Activated naive CD4-positive, alpha-beta T cell (primary cell): ENCODE measurements at places on chromosomes 3 and 15.

GRCh38 chr3:121979734-121980449, 42.2 kb downstream of the ILDR1 start:
- DNase-seq: no peak

- no peak for DNase-seq
These were observed 48.7 kb downstream of the PPM1L start for GRCh38 chr3:160804762-160805161.

- DNase-seq: no peak
These were observed 72.0 kb downstream of the CCR4 start for GRCh38 chr3:33023176-33024136.

DNA sequence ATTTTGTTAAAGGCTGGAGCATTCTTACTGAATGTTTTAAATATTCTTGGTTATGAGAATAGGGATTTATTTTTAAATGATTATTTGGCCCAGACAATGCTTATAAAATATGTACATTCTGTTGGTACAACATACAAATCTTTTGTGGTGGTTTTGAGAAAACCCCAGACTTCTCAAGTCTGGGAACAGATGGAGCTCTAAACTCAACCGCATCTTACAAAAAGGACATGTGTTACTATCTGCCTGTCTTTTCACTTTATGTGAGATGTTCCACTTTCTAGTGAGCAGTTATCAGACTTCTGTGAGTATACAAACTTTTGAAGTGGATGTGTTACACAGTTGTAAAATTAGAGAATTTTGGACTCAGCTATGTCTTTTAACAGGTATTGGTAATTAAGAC, 135.5 kb upstream of the RBMS3 start:
- no peak for DNase-seq

GRCh38 chr15:38514601-38515000, 50.0 kb downstream of the RASGRP1 start:
- no peak for DNase-seq

GRCh38 chr15:68056097-68056865, 2.2 kb downstream of the PIAS1 start:
- DNase-seq: no peak

DNA sequence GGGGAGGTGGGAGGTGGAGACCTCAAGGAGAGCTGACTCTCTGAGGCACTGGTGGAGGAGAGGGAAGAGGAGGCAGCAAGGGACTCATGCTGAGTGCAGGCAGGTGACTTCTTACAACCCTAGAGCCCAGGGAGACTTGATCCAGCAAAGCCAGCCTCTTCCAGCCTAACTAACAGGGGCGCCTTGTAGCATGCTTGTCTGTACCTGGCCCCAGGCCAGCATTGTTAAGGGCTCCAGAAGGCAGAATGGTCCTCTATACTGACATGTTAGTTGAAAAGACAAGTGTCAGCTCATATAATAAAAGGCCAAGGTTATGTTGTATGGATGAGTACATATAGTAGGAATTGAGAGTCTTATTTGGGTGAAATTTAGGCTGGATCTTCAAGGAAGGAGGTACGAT, 65.4 kb downstream of the CHDH start:
- no peak for DNase-seq

- peak; percentile 50 for DNase-seq
These were observed 832 bp downstream of the TGFBR2 start for GRCh38 chr3:30607032-30607833.

GRCh38 chr3:42301446-42302175, 35.6 kb upstream of the CCK start:
- DNase-seq: no peak

- DNase-seq: no peak
These were observed 64.2 kb upstream of the GLCE start for GRCh38 chr15:69096196-69096595.

GRCh38 chr15:34239151-34239808, 14.5 kb downstream of the EMC4 start:
- no peak for DNase-seq

DNA sequence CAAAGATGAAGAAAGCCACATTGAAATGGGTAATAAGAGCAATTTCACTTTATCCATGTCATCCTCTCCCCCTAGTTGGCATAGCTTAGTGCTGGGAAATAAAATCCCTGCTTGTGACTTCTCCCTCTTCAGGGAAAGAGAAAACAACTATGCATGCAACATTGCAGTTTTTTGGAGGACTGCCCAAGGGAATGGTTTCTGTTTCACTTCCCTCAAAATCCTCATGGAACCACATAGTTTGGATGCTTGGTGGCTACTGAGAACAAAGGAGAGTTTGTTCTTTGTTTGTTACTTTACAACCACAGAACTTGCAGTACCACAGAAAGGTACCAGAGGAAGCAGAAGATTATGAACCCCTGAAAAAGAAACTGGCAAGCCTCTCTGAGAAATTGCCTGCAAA, 384.6 kb upstream of the RORA start:
- DNase-seq: no peak

DNA sequence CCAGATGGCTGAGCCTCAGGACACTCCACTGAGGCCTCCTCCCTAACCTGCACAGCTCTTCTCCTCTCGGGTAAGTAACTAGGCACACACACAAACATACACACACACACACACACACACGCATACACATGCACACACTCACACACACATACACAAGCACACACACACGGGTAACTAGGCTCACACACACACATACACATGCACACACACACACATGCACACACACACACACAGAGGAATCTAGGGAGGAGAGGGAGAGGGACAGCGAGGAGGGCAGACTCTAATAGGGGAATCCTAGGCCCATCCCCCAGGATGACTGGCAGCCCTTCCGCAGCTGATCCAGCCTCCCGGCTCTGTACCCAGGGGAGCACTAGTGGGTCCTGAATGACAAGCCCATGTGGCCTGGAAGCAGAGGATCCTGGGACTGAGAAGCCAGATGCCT, 177.4 kb upstream of the LINGO1 start:
- no peak for DNase-seq

DNA sequence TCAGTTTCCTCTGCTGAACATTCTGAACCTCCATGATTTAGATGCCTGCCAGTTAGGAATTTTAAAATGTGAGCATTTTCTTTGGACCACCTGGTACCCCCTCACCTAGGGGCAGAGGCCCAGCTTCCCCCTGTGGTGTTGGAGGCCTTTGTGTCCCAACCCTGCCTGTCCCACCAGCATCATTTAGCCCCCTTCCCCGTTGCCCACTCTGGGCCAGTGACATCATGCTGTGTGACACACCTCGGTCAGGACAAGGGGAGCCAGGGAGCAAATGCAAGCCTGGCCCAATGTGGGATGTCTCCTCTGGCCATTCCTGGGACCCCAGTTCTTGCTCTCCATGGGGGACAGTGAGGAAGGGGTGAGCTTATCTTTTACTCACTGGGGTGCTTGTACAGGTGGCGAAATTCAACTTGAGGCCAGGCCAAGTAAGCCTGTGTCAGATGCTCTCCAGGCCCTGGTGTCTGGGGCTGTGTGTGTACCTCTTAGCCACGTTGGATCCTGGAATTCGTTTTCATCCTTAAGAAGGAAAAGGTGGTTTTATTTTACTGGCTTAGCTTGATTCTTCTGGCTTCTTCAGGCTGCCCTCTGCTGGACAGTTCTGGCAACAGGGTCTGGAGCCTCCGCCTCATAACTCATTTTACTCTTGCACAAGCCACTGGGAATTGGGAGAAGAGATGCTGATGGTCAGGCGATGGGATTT, 49.7 kb upstream of the MYZAP start:
- DNase-seq: no peak

- DNase-seq: no peak
These were observed 16.2 kb downstream of the ATP13A3 start for GRCh38 chr3:194470615-194471014.

GRCh38 chr3:175193815-175194518, 334.8 kb downstream of the NAALADL2 start:
- no peak for DNase-seq

GRCh38 chr3:173135059-173135458, 6.0 kb downstream of the SPATA16 start:
- no peak for DNase-seq

DNA sequence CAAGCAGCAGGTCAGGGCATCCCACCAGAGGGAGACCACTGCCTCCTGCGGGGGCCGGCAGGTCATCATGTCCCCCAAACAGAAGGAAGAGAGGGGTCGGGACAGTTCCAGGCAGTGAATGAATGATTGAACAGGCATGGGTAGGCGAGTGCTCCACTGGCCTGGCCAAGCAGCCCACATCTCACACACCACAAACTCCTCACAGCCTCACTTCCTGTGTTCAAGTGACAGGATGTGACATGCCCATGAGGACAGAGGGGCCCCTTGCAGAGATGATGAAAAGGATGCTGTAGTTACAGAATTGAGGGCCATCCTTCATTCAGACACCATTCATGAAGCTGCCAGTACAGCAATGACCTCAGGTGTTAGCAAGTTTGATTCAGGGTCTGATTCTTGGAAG, 3.7 kb downstream of the IQSEC1 start:
- DNase-seq: no peak

GRCh38 chr3:78970656-78971055, 797.1 kb downstream of the ROBO1 start:
- no peak for DNase-seq

DNA sequence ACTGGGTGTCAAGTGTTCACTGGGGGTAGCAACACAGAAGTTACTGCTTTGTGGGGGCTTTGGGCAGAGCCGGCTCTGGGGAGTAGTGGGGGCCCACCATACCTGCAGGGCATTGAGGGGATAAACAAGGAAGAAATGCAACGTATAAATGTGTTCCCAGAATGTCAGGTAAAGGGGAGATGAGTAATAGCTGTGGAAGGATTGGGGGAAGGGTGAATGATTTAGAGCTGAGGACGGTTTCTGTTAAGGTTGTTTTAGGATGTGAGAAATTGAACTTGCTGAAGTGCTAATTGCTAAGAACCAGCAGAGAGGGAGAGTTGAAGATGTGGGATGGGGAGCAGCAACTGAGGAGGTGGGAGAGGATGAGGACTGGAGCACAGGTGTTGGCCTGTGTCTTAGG, 10.7 kb downstream of the SCG5 start:
- no peak for DNase-seq

DNA sequence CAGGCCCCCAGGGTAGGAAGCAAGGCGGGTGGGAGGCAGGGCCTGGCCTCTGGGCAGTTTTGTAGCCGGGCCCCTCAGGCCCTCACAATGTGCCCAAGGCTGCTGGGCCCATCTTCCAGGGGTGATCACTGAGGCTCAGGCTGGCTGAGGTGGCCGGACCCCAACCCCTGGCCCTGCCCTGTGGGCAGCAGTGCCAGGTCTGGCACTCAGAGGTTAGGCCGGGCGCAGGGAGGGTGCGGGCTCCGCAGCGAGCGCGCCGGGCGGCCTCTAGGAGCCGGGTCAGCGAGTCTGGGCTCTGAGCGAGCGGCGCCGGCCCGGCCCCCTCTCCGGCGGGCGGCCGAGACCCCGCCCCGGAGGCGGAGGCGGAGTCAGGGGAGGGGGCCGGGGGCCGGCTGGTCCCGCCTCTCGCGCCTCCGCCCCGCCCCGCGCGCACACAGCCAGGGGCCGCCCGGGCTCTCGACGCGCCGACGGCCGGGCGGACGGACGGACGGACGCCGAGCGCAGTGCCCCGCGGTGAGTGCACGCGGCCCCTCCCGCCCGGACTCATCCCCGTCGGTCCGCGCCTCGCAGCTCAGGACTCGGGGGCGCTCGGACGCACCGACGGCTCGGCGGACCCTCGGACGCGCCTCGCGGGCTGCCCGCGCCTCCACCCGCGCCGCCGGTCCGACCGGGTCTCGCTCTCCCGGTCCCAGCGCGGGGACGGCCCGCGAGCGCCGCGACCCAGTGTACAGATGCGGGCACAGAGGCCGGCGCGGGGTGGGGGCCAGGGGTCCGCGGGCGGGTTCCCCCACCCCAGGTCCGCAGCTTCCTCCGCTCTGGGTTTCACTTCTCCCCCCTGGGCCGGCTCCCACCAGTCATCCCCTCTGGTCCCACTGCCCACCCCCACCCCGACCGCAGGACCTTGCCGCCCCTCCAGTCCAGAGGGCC, at the start of gene FBLN2:
TSS of gene FBLN2 (plus strand) at position 430 of the 927 bp plus-strand sequence. CDS start 21,231 bp downstream, outside the sequence.
- no peak for DNase-seq

DNA sequence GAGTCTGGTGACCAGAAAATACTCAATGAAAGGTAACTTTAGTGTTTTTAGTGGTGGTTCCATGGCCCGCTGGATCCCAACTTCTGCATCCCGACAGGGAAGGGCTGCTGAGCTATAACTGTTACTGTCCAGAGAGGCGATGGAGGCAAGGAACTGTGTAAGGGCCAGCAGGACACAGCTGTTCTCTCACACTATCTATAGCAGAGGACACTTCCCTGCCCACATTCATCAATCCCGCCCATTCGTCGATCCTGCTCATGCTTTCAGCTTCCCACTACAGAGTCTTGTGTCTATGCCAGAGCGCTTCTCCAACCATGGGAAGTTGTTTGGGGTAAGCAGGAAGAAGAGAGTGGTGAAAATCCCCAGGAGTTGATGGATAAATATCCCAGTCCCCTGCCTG, 8.4 kb downstream of the COLQ start:
- no peak for DNase-seq

DNA sequence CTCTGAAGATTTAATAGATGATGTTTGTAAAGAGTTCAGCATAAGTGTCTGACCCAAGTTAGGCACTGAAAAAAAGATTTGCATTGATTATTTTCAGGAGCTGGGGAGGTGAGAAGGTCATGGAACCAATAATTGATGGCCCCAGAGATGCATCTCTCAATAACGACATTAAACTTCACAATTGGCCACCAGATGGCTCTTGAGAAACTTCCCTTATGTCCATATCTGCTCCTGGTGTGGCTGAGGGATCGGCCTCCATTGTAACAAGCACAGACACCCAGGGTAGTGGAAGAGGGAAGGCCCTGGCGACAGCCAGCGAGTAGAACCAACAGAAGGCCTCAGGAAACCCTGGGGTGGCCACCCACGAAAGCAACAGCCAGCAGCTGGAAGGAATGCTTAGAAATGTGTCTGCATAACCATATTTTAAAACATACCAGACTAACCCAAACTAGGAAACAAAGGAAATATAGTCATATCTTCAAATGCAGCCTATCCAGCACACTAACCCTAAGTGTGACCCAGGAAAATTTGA, 536.7 kb downstream of the SOX2 start:
- DNase-seq: no peak

DNA sequence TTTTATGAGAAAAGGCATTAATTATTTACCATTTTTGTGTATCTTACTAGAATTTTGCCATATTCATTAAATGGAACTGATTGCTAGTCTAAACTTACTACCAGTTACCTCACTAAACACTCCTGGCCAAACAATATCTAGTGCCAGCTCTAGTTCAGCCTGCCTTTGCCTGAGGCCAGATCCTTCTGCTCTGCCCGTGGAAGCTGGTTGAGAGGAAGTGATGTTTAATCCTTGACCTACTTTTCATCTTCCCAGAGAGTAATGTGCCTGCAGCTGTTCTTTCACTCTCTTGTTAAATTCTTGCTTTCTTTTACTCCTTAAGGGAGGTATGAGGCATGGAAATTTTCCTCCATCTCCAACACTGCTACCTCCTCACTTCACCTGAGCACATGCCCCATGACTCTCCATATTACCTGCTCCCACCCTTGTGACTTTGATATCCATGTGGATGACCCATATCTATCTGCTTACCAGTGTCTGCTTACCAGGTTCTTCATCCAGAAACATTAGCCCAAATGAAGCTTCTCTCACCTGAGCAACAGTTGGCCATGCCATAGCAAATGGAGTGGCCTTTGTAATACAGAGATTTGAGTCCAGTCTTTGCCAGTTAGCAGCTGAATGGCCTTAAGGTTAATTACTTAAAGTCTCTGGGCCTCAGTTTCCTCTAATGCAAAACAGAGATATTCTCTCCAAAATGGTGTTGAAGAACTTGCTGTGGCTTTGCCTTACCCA, 53.4 kb downstream of the UBE2E1 start:
- DNase-seq: no peak
